SJSA1 (cell line): ENCODE measurements at places on chromosomes 2 and 18. TPM values are rescaled to one million over a fixed set of nuclear protein-coding genes. Genes with fewer than 3 reads are reported as not detected.
A peak's percentile ranks its signal among the peaks of the same experiment; 100 is the strongest.

ITPRIPL1 gene
- 0.50 and 0.55 TPM in 2 replicates for total RNA-seq

SOX11 gene
- total RNA-seq: 0.05 TPM in 1 of 2 replicates, not detected in the other

- no peaks in the 10 kb centered on the region for H3K27me3 ChIP-seq
- H3K27ac ChIP-seq: no peak overlapping the region
- H3K4me3 ChIP-seq: no peak overlapping the region
- no peak for DNase-seq
- peaks cover 54% of the 10 kb centered on the region for H3K36me3 ChIP-seq
- H3K4me1 ChIP-seq: peaks cover 28% of the 10 kb centered on the region
Measured at GRCh38 chr18:58544179-58544578, 84.7 kb downstream of the ALPK2 start.

RBM44 gene
- total RNA-seq: 0.08 and 0.19 TPM in 2 replicates

DNA sequence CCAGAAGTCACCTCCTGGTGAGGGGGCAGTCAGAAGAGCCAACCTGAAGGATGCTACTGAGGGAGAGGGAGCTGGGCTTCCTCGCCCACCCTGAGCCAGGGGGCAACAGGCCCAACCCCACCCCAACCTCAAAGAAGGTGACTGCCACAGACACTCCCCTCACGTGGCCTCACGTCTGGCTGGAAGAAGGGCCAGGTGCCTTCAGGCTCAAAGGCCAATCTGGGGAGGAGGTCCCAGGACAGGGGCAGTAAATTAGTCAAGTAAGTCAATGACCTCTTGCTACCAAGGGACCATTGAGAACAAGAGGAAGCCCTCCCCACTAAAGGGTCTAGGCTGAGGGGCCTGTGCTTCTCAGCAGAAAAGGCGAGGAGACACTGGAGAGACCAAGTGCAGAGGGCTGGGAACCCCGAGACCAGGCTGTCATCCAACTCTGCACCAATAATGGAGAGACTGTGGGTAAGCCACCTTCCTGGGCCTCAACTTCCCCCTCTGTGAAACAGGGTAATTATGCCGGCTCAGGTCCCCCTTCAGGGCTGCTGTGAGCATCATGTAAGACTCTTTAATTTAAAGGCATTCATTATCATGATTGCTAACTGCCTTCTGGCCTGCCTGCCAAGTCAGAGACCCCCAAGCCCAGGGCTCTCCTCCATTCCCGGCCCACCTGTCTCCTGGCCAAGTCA, 20.2 kb upstream of the TNS1 start:
- H3K36me3 ChIP-seq: no peaks in the 10 kb centered on the region
- H3K27ac ChIP-seq: no peak overlapping the region
- no peaks in the 10 kb centered on the region for H3K27me3 ChIP-seq
- no peak overlapping the region for H3K4me3 ChIP-seq

DNA sequence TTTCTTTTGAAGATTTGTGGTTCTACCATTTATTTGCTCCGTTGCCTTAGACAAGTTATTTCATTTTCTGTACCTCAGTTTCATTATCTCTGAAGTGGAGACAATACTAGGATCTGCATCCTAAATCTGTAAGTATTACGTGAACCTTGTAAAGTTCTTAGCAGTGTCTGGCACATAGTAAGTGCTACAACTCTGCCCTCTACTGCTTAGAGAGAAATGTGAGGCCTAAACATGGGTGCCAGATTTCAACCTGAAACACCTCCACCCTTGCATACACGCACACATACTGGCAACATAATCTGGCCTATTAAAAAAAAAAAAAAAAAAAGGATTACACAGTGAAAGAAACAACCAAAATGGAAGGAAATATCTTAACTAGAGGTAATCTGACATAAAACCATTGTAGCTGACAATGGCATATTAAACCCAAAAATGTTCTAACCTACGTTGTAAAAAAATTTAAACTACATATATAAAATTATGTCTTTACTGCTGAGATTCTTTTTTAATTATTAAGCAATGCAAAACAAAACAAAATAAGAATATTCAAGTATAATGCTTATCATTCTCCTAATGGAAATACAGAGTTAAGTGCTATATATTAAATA, 132.6 kb downstream of the MAP2 start:
- no peak overlapping the region for H3K27ac ChIP-seq
- no peaks in the 10 kb centered on the region for H3K4me1 ChIP-seq
- H3K27me3 ChIP-seq: no peaks in the 10 kb centered on the region; the same call in 1 of the 2 replicates

DLGAP1 gene
- total RNA-seq: not detected in 2 replicates

- no peaks in the 10 kb centered on the region for H3K36me3 ChIP-seq
- peaks cover 5% of the 10 kb centered on the region for H3K4me1 ChIP-seq
- no peak for DNase-seq
- no peak overlapping the region for H3K27ac ChIP-seq
- no peak overlapping the region for H3K4me3 ChIP-seq
Measured at GRCh38 chr2:19648583-19648982, 253.2 kb downstream of the TTC32 start.

- no peak overlapping the region for H3K4me3 ChIP-seq
- H3K36me3 ChIP-seq: no peaks in the 10 kb centered on the region
Measured at GRCh38 chr18:10265560-10266333, 188.7 kb upstream of the APCDD1 start.

LIMS3 gene
- 0.61 and 11.6 TPM in 2 replicates for total RNA-seq

DNA sequence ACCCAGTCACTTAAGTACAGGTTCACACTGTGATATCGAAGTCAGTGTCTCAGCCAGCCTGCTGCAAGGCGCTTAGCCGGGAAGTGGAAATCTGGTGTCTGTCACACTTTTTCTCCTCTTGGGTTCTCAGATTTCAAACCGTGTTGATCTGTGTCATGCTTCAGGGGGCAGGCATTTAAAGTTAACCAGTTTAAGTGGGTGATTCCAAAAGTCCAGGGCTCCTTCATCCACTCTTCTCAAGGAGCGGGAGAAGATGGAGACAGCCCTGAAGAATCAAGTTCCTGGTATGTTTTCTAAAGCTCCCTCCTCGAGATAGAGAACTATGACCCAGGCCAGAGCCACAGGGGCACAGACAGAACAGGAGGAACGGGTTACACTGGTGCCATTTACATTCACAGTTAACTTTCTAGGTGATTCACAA, 331.7 kb downstream of the GBX2 start:
- H3K27me3 ChIP-seq: no peaks in the 10 kb centered on the region
- peaks cover 14% of the 10 kb centered on the region; the same call in 1 of the 2 replicates for H3K36me3 ChIP-seq
- DNase-seq: no peak
- no peaks in the 10 kb centered on the region for H3K4me1 ChIP-seq

DNA sequence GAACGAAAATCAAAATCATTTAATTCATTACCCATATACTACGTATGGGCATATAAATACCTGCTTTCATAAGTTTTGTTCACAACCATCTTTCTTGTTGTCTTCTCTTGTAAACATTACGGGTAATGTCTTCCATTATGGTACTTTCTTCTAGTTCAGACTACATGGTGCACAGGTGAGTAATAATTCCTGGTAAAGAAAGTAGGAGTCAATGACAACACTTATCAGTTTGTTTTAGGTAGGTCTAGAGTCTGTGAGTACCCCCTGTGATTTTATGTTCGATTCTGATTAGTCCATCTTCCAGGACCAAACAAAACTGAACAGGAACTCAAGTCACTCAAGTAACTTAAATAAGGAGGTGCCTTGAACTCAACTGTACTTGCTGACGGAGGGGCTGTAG, 25.2 kb upstream of the CTLA4 start:
- no peak overlapping the region for H3K4me3 ChIP-seq
- no peaks in the 10 kb centered on the region for H3K36me3 ChIP-seq
- DNase-seq: no peak
- H3K4me1 ChIP-seq: no peaks in the 10 kb centered on the region
- peaks cover 12% of the 10 kb centered on the region for H3K27me3 ChIP-seq

DNA sequence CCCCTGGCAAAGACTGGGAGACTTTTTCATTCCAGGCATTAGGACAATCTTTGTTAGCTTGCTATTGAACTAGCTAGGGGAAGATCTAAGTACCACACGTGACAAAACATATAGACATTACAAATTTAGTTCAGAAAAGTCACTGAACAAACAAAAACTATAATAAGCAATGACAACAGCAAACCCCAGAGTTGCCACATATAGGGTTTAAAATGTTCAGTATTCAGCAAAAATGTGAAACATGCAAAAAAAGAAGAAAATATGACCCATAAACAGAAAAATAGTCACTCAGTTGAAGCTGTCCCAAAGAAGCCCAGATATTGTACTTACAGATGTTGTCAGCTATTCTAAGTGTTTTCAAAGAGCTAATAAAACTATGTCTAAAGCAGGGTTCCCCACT, 431.1 kb upstream of the CDH2 start:
- no peaks in the 10 kb centered on the region for H3K27me3 ChIP-seq
- H3K36me3 ChIP-seq: no peaks in the 10 kb centered on the region
- DNase-seq: no peak
- H3K4me3 ChIP-seq: no peak overlapping the region
- no peak overlapping the region for H3K27ac ChIP-seq
- no peaks in the 10 kb centered on the region for H3K4me1 ChIP-seq

DNA sequence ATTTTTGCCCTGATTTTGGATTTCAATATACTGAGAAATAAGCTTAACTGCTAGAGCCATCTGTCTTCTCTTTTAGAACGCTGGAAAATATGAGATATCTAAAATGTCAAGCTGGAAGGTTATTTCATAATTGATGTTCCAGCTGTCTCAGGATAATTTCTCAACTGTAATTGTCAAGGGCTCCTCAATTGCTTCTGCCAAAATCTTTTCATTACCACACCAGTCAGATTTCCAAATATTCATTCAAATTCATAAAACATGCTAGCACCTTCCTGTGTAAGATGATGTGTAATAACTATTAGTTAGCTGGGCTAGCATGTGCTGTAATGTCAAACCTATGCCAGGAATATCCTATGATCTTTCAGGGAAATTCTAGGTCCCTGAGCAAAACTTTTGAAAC, 88.1 kb downstream of the TNFRSF11A start:
- no peaks in the 10 kb centered on the region for H3K4me1 ChIP-seq
- H3K4me3 ChIP-seq: no peak overlapping the region
- no peaks in the 10 kb centered on the region for H3K36me3 ChIP-seq
- DNase-seq: no peak
- no peak overlapping the region for H3K27ac ChIP-seq

TEX51 gene
- total RNA-seq: not detected in 2 replicates

DNA sequence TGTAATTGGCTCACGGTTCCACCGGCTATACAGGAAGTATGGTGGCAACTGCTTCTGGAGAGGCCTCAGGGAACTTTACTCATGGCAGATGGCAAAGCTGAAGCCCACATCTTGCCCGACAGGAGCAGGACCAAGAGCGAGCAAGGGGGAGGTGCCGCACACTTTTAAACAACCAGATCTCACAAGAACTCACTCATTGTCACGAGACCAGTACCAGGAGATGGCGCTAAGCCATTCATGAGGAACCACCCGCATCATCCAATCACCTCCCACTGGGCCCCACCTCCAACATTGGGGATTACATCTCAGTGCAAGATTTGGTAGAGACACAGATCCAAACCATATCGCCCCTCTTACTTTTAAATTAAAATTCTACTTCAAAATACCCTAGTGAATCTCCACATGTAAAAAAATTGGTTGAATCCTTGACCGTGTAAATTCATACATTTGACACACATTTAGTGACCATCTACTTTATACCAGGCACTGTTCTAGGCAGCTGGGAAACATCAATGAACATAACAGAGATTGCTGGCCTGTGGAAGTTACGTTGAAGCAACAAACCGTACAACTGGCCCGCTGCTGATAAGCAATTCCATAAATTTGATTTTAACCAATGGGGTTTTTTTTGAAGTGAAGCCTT, 87.6 kb downstream of the ALPK2 start:
- peak; percentile 52 for DNase-seq
- H3K4me1 ChIP-seq: peaks cover 28% of the 10 kb centered on the region
- no peaks in the 10 kb centered on the region for H3K27me3 ChIP-seq
- H3K27ac ChIP-seq: peak overlapping the region; percentile 90

GRCh38 chr2:65477590-65477989, 45.2 kb upstream of the SPRED2 start:
- H3K36me3 ChIP-seq: no peaks in the 10 kb centered on the region
- H3K4me3 ChIP-seq: no peak overlapping the region
- H3K4me1 ChIP-seq: no peaks in the 10 kb centered on the region
- H3K27ac ChIP-seq: no peak overlapping the region
- no peak for DNase-seq

GRCh38 chr2:133374781-133375180, 193.5 kb downstream of the NCKAP5 start:
- no peaks in the 10 kb centered on the region for H3K27me3 ChIP-seq
- H3K4me1 ChIP-seq: peaks cover 19% of the 10 kb centered on the region
- DNase-seq: no peak
- no peak overlapping the region for H3K4me3 ChIP-seq

GNLY gene
- not detected in 2 replicates for total RNA-seq

ASXL3 gene
- total RNA-seq: not detected in 2 replicates

GRCh38 chr18:42533616-42534015, 578.6 kb downstream of the PIK3C3 start:
- no peak for DNase-seq
- H3K27me3 ChIP-seq: no peaks in the 10 kb centered on the region
- H3K36me3 ChIP-seq: no peaks in the 10 kb centered on the region
- H3K4me1 ChIP-seq: no peaks in the 10 kb centered on the region

- no peak for DNase-seq
- no peaks in the 10 kb centered on the region for H3K36me3 ChIP-seq
- peaks cover 24% of the 10 kb centered on the region for H3K4me1 ChIP-seq
- H3K27ac ChIP-seq: no peak overlapping the region
- H3K4me3 ChIP-seq: no peak overlapping the region
- no peaks in the 10 kb centered on the region for H3K27me3 ChIP-seq
Measured at GRCh38 chr2:143548032-143548431, 418.8 kb downstream of the ARHGAP15 start.

DNA sequence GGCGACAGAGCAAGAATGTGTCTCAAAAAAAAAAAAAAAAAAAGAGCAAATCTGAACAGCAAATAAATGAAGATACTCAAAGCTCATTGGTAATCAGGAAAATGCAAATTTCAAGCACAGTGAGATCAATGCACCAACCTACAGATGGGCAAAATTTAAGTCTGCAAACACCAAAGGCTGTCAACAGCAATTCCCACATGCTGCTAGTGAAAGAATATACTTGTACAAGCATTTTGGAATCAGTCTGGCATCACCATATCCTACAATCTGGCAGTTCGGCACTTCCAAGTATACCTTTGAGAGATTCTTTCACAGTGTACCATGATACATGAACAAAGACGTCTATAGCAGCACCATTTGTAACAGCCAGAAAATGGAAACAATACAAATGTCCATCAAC, 4.1 kb downstream of the HDHD2 start:
- no peak for DNase-seq
- peaks cover 9% of the 10 kb centered on the region for H3K4me1 ChIP-seq
- H3K4me3 ChIP-seq: no peak overlapping the region
- no peaks in the 10 kb centered on the region for H3K27me3 ChIP-seq
- H3K27ac ChIP-seq: no peak overlapping the region

CASP8 gene
- 17.7 and 20.1 TPM in 2 replicates for total RNA-seq

SATB2 gene
- total RNA-seq: 4.9 and 11.0 TPM in 2 replicates

LRP1B gene
- 0.08 TPM in 1 of 2 replicates, not detected in the other for total RNA-seq

PARD3B gene
- total RNA-seq: 8.3 and 10.6 TPM in 2 replicates

GRCh38 chr2:132974467-132975095, 304.6 kb upstream of the LYPD1 start:
- peaks cover 8% of the 10 kb centered on the region for H3K4me1 ChIP-seq
- peak; percentile 5 for DNase-seq
- H3K36me3 ChIP-seq: no peaks in the 10 kb centered on the region
- H3K27ac ChIP-seq: no peak overlapping the region
- H3K27me3 ChIP-seq: no peaks in the 10 kb centered on the region
- no peak overlapping the region for H3K4me3 ChIP-seq

- no peak overlapping the region for H3K27ac ChIP-seq
- no peak overlapping the region for H3K4me3 ChIP-seq
- no peaks in the 10 kb centered on the region for H3K36me3 ChIP-seq
- H3K27me3 ChIP-seq: no peaks in the 10 kb centered on the region
- no peaks in the 10 kb centered on the region for H3K4me1 ChIP-seq
Measured at GRCh38 chr2:3610881-3611505, 16.1 kb downstream of the COLEC11 start.

CHRND gene
- total RNA-seq: not detected in 2 replicates

GRCh38 chr2:1862608-1863280, 118.4 kb upstream of the PXDN start:
- H3K4me1 ChIP-seq: no peaks in the 10 kb centered on the region
- peaks cover 54% of the 10 kb centered on the region for H3K27me3 ChIP-seq
- no peak overlapping the region for H3K4me3 ChIP-seq
